SHP77 (cell line): ENCODE measurements at places on chromosomes 5 and 9.

GRCh38 chr5:151541571-151541970, 49.6 kb downstream of the FAT2 start:
- no peak for DNase-seq

- peak; percentile 52 for DNase-seq
These were observed 416.9 kb downstream of the MRPS30 start for GRCh38 chr5:45225571-45226031.

GRCh38 chr5:178246624-178247279, 14.2 kb upstream of the PHYKPL start:
- DNase-seq: no peak

GRCh38 chr9:134175291-134175807, 11.0 kb upstream of the RNU6ATAC start:
- DNase-seq: no peak

DNA sequence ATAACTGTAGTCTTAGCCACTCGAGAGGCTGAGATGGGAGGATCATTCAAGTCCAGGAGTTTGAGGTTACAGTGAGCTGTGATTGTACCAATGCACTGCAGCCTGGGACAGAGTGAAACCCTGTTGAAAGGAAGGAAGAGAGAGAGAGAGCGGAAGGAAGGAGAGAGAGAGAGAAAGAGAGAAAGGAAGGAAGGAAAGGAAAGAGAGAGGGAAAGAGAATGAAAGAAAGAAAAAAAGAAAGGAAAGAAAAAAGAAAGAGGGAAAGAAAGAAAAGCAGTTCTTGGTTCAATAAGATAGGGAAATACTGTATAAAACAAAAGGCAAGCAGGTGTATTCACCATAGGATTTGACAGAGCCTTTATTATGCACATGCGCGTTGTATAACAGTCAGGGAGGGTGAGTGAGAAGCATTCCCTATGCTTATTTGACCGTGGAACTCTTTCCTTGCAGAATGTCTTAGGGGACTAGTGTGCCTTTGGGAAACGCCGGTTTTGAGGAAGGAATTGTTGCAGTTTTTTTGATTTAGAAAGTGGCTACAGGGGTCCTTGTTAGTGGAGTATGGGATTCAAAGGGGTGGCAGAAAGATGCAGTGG, 42.0 kb downstream of the GSN start:
- DNase-seq: no peak
